Lung microvascular endothelial cell (primary cell): ENCODE measurements at places on chromosomes 16 and 17. TPM values are rescaled to one million over a fixed set of nuclear protein-coding genes. Genes with fewer than 3 reads are reported as not detected.

KRTAP3-2 gene
- not detected in 2 replicates for total RNA-seq

KRTAP4-9 gene
- total RNA-seq, result not detected in 2 replicates

- DNase-seq, result no peak
Measured at GRCh38 chr16:22369221-22369811, 5.1 kb downstream of the CDR2 start.

DNA sequence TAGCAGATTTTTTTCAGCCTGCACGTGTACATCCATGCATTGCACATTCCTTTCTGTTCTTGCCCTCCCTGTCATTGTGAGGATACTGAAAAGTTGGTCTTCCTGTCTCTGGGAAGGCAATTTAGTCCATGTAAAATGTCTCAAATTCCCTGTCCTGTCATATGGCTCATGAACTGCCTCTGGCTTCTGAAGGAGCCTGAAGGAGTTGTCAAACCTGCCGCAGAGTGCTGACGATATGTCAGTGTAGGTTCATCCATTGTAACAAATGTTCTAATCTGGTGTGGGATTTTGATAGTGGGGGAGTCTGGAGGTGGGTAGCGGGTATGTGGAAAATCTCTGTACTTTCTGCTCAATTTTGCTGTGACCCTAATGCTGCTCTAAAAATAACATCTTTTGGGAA lies 59.6 kb downstream of the YPEL2 start:
- no peak for DNase-seq

- no peak for DNase-seq
Measured at GRCh38 chr16:2343211-2343610, 2.7 kb upstream of the ABCA3 start.

- no peak for DNase-seq
Measured at GRCh38 chr16:69538808-69539207, 27.0 kb upstream of the NFAT5 start.

DNA sequence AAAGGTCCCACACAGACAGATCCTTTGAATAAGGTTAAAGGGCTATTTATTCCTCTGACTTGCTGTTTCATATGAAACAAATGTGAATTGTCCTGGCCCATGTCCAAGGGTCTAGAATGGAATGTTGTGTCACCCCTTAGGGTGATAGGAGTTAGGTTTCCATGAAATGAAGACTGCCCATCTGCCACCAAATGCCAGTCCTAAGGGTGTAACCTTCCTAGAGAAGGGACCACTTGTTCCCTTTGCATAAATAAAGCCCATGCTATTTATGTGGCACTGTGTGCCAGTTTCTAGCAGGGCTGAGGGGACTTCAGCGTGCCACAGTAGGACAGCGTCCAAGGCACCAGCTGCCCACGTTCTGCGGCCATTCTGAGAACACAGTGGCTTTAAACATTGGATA lies 171.3 kb downstream of the ABCA8 start:
- no peak for DNase-seq
